ENCODE measurements at places on chromosomes 12 and 14. TPM values are rescaled to one million over a fixed set of nuclear protein-coding genes. Genes with fewer than 3 reads are reported as not detected.

Gene INSM2
- not detected for total RNA-seq

Gene RAB15
- total RNA-seq, result 4.3 TPM

DNA sequence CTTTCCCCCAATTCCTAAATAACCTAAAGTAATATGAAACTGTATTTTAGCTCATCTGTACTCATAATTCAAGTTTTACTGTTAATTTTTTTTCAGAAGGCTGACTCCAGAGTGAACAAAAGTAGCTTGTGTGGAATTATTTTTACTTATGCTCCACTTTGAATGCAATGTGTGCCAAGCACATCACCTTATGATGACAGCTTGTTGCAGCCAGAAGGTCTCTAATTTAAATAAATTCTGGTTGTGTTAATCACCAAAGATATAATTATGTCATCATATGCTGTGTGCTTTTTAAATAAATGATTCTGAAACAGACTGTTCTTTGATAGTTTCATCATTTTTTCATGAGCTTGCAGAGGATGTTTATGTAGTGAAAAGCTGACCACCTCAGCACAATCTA, 283.1 kb downstream of the TMEM117 start:
- no peak for DNase-seq

DNA sequence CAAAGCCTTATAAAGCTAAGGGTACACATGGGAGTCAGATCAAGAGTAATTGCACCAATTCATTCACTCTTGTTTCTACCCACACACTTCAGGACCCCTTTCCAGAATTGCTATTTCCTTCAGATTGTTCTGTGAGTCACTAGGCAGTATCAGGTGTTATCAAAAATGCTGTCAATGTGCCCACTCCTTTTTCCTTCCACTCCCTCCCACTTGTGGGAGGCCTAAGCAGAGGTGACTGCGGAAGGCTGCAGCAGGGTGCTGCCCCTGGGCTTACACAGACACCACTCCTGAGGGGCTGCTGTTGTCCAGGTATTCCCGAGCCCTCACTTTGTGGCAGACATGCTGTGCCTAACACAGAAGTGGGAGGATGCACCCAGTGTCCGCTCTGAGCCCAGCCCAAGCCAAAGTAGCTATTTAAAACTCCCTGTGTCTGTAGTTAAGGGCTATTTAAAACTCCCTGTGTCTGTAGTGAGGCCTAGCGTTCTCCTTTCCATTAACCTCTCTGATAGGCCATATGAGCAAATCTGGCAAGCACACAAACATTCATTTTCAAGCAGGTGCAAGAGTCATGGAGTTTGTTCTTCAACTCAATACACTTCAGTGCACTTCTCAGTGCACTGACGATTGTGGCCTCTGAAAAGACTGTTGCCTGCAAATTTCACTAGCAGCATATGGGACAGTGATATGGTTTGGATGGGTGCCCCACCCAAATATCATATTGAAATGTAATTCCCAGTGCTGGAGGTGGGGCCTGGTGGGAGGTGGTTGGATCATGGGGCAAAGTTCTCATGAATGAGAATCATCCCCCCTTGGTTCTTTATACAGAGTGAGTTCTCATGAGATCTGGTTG, 117.8 kb downstream of the PHLDA1 start:
- DNase-seq, result no peak
